Activated CD4-positive, alpha-beta T cell treated with anti-CD3 and anti-CD28 coated beads, Interleukin-2, amount 50 U/mL, for 24 hours (primary cell): ENCODE measurements at places on chromosomes 1 and 21.

- no peak for DNase-seq
These were observed 9.4 kb upstream of the SAMD11 start for GRCh38 chr1:914131-914890.

- no peak for DNase-seq
These were observed 505.2 kb downstream of the SMYD3 start for GRCh38 chr1:246001837-246002230.

- DNase-seq: no peak
These were observed 28.0 kb upstream of the FOXO6 start for GRCh38 chr1:41333146-41333784.

DNA sequence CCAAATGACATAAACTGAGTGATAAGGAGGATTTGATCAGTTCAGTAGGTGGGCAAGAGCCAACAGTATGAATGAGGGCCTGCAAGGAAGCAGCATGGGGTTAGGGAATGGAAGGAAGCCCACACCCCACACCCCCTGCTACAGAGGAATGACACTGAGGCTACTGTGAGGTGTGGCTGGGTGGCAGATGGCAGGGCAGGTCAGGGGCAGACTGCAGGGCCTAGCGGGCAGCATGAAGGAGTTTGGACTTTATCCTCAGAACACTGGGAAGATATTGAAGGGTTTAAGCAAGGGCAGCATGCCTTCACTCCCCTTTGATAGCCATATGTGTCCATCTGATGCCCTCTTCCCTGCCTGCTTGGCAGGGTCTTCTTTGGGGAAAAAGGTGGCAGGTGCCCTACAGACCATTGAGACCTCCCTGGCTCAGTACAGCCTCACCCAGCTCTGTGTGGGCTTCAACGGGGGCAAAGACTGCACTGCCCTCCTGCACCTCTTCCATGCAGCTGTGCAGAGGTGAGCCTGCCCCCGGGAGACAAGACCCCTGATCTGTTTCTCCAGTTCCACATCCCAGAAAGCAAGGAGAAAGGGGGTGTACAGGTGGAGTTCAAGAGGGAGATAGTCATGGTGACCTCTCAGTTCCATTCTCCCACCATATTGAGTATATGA, 4.1 kb upstream of the LENEP start:
- DNase-seq: no peak

- DNase-seq: no peak
These were observed 11.8 kb upstream of the RPF1 start for GRCh38 chr1:84467298-84467697.

DNA sequence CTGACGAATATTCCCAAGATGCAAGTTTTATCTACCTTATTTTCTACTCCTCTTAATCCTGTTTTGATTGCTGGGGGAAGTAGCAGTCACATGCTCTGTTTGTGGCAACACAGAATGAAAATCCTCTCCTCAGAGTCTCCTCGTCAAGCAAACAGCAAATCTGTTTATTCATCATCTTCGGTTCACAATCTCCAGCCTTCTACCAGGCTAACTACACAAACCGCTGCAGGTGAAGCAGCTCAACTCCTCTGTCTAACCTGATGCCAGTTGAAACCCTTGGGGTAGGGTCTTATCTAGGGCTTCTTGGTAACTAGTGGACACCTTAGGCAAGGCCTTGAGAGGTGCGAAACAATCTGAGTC, 91.0 kb downstream of the SIPA1L2 start:
- no peak for DNase-seq

GRCh38 chr1:192983349-192983980, 75.7 kb downstream of the UCHL5 start:
- no peak for DNase-seq

- DNase-seq: no peak
These were observed 50.9 kb downstream of the ITPKB start for GRCh38 chr1:226688056-226688748.

DNA sequence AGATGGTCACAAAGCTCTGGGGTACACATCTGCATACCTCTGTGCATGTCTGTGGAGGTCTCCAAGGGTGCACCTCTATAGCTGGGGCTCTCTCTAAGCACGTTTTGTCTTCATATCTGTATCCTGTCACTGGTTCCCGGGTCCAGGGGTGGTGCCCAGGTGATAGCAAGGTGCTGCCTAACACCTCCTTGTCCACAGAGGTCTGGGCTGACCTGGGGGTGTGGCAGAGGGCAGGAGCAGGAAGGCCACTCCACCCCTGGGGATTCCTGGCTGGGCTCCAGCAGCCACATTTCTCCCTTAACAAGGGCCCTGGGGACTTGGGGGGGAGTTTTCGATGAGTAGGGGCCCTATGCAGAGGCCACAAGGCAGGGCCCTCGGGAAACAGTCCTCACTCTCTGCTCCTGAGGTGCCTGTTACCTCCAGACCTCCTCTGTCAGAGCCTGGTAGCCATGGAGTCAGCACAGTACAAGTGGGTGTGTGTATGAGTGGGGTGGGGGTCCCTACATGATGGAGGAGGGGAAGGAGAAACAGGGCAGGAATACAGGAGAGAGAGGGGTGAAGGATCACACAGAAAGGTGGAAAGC, 7.0 kb upstream of the CDCP2 start:
- no peak for DNase-seq

GRCh38 chr1:6180268-6180706, at the start of gene CHD5:
Gene CHD5 (minus strand): TSS chr1:6180321. CDS start chr1:6180023, 298 bp downstream.
- DNase-seq: no peak

GRCh38 chr21:42039911-42040351, 29.8 kb upstream of the ZBTB21 start:
- no peak for DNase-seq

- DNase-seq: no peak
These were observed 73.2 kb downstream of the KIFAP3 start for GRCh38 chr1:170001266-170001665.

DNA sequence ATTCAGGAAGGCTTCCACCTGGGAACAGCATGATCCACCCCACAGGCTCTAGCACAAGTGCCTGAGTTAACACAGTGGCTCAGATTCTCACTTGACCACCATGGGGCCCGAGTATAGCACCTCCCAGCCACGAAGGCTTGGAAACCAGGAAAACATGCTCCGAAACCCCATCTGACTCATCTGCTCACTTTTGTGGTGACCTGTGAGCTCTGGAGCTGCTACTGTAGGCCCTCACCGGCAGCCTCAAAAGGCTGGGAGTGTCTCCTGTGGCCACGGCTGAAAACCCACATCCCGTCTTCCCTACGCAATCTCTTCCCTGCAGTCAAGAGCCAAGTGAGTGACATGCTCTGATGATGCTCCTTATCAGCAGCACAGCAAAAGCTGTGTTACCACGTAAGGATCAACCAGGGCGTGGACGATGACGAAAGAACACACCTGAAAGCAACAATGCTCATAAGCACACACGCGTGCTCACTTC, 81.4 kb downstream of the TGFBR3 start:
- peak; percentile 79 for DNase-seq

DNA sequence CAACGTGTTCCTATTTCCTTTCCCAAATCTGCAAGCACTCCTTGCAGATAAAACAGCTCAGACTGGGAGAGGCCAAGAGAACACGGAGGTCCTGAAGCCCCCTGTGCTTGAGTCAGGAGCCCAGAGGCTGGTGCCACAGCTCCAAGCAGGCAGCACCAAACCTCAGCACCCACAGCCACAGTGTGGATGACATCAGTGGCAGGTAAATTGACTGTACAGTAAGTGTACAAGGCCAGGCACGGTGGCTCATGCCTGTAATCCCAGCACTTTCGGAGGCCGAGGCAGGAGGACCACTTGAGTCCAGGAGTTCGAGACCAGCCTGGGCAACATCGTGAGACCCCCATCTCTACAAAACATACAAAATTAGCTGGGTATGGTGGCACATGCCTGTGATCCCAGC, 1.9 kb upstream of the COL6A1 start:
- no peak for DNase-seq

GRCh38 chr1:53130878-53131589, 11.4 kb downstream of the SLC1A7 start:
- no peak for DNase-seq

DNA sequence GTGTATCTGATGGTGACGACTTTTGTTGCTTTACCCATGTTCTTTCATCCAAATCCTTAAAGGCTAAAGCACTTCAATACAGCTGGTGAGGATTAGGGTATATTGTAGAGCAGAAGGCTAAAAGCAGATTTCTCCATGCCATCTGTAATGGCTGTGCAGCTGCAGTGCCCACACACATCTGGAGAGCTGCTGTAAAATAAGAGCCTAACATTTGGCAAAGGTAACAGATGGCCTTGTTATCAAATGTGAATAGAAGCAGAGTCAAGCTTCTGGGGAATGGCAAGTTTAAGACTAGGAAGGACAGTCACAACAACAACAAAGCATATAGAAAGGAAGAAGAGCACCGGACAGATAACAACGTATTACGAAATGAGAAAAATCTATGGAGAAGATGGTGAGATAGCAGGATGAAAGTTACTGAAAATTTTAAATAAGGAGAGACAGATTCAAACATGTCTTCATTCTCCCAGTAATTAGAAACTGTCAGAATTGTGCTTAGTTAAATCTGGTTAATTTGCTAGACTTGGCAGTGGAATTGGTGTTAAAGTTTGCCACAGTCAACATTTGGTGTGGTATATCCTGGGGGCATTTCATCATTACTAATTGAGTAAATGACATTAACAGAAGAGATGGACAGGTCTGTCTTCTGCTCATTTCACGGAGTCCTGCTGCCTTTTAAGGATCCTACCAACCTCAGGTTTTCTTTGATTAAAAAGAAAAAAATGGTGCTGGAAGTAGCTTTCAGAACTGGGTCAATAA, 1093.2 kb downstream of the ADGRL2 start:
- DNase-seq: no peak
